ENCODE measurements at places on chromosomes 6 and 20.

- peak; percentile 78 for DNase-seq
Observed at GRCh38 chr20:31722257-31723068, at the start of gene BCL2L1. TSS of gene BCL2L1 (minus strand) at chr20:31722868. CDS start at chr20:31722218, 650 bp downstream.

DNA sequence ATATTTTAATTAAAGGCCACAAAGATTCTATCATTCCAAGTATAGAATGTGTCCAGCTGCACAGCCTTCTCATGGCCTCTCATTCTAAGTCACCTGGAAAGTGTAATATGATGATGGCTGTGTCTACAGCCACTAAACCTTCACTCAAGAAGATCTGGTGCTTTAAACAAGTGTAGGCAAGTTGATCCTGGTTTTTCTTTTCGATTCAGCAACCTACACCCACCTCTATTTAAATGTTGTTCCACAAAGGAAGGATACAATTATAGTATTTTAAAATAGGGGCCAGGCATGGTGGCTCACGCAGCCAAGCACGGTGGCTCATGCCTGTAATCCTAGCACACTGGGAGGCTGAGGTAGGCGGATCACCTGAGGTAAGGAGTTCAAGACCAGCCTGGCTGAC lies 25.5 kb upstream of the DST start:
- DNase-seq = no peak

DNA sequence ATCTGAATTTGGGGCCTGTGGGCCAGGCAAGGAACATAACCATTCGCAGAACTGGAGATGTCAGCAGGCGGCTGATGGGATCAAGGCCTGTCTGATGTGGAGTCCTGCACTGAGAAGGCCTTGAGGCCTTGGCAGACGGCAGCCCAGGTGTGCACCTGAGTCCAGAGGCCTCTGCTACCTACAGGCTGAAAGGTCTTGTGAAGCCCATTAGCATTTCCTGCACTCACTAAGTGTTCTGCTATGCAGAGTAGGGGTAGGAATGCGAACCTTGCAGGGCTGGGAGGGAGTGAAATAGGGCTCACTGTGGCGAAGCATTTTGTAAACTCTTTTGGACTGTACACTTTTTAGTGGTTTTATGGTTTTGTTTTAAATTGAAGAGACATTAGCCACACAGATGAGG lies 48.3 kb upstream of the RNF24 start:
- no peak for DNase-seq

- no peak for DNase-seq
Observed at GRCh38 chr20:18363708-18364107, 75.4 kb downstream of the ZNF133 start.

GRCh38 chr6:157219201-157220200 lies 103.8 kb downstream of the TMEM242 start:
- no peak for DNase-seq

DNA sequence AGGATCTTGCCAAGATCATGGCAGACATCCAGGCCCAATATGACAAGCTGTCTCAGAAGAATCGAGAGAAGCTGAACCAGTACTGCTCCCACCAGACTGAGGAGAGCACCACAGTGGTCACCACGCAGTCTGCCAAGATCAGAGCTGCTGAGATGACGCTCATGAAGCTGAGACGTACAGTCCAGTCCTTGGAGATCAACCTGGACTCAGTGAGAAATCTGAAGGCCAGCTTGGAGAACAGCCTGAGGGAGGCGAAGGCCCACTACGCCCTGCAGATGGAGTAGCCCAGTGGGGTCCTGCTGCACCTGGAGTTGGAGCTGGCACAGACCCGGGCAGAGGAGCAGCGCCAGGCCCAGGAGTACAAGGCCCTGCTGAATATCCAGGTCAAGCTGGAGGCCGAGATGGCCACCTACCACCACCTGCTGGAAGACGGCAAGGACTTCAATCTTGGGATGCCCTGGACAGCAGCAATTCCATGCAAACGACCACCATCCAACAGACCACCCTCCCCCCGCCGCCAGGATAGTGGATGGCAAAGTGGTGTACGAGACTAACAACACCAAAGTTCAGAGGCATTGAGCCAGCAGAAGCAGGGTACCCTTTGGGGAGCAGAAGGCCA lies 44.7 kb upstream of the GRM4 start:
- no peak for DNase-seq

DNA sequence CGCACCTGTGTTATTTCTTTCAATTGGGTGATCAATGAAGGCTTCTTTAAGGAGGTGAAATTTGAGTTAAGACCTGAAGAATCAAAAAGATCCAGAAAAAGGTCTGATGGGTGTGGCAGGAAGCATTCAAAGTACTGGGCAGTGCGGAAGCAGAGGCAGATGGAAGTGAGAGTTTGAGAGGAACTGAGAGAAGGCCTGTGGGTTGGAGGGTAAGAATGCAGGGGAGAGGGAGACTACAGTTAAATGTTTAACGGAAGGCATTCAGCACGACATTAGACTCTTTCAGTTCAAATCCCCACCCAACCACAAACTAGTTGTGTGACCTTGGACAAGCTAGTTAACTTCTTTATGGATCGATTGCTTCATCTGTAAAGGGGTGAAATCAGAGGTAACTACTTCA lies 50.5 kb upstream of the GCM1 start:
- no peak for DNase-seq

GRCh38 chr6:157741948-157742556 lies 81.0 kb upstream of the SNX9 start:
- DNase-seq = no peak

DNA sequence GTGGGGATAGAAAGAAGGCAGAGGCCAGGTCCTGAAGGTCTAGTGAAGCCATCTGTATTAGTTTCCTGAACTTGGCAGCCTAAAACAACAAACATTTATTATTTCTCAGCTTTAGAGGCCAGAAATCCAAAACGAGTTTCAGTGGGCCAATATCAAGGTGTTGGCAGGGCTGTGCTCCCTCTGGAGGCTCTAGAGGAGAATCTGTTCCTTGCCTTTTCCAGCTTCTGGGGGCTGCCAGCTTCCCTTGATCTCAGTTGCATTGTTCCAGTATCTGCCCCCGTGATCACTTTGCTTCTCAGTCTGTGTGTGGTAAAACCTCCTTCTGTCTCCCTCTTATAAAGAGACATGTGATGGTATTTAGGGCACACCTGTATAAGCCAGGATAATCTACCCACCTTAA lies 82.4 kb downstream of the MAFB start:
- DNase-seq = no peak

- no peak for DNase-seq
Observed at GRCh38 chr6:9455864-9456658, 958.8 kb downstream of the TFAP2A start.

- DNase-seq = no peak
Observed at GRCh38 chr20:60050193-60050947, 92.1 kb downstream of the CDH26 start.

- DNase-seq = no peak
Observed at GRCh38 chr6:94769197-94769596, 808.1 kb upstream of the MANEA start.
